Dorsolateral prefrontal cortex (tissue), 122 donors: ENCODE measurements at places on chromosomes 1 and 21. TPM values are rescaled to one million over a fixed set of nuclear protein-coding genes. Genes with fewer than 3 reads are reported as not detected.

SOD1 gene
- total RNA-seq, result 500 TPM

OR2T1 gene
- not detected for total RNA-seq

C1orf141 gene
- total RNA-seq, result not detected

TDRD5 gene
- 1.8 TPM for total RNA-seq

TFF3 gene
- not detected for total RNA-seq

CLEC20A gene
- not detected for total RNA-seq

ADAMTS1 gene
- 29.8 TPM for total RNA-seq

MNDA gene
- total RNA-seq, result 3.4 TPM

RPE65 gene
- total RNA-seq, result 0.21 TPM
